Prostate gland (tissue), 2 donors: ENCODE measurements at places on chromosomes 4 and X.

DNA sequence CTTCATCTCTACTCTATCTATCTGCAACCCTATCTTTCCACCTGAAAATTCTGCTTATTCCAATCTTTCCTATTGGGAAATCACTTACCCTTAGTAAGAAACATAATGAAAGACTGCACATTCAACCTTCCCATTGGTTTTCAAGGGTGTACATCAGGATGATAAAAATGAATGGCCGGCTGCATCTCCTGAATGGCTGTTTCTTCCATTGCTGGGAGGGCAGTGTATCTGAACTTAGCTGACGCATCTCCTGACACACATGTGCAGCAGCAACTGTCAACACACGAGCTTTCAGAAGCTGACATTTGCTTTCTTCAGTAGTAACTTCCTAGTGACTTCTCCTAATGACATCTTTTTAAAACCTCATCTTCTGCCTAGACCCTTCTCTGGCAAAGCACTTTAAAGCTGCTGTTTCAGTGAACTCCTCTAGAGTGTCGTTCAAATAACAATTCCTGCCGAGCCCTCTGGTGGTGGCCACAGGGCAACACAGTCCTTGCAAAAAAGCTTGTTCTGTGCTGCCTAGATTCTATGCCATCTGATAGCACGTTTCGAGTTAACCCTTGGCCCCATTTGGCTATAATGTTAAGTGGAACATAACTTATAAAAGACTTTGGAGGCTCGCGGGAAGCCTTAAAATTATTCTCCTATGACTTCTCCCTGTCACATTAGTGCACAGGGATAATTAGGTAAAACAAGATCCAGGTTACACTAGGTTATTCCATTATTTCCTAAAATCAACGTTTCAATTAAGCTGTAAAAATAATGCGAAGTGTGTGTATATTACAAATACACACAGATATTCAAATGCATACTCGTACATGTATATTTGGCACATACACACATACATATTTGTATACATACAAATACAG is 2340.7 kb downstream of the PCDH7 start:
- no peak for DNase-seq

DNA sequence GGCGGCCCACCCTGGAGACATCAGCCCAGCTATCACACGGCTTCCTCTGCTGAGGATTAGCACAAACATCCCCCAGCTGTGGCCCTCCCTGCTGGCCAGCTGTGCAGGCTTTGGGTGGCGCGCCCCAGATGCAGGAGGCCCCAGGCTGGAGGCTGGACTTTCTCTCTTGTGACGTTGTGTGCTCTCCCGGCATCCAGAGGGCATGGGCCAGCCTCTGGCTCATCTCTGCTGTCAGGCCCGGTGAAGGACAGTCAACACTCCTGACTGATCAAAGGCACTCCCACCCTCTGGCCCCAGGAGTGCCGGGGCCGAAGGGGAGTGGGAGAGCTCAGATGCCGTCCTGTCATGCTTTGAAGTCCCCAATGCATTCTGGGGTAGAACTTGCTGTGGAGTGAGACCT is 29.9 kb upstream of the PJA1 start:
- DNase-seq = no peak

- DNase-seq = no peak
Observed at GRCh38 chrX:153853180-153853901, 23.0 kb upstream of the PDZD4 start.

GRCh38 chrX:39616098-39616729 is 481.5 kb downstream of the BCOR start:
- DNase-seq = no peak

GRCh38 chr4:75715105-75715799 is 9.1 kb upstream of the USO1 start:
- no peak for DNase-seq

DNA sequence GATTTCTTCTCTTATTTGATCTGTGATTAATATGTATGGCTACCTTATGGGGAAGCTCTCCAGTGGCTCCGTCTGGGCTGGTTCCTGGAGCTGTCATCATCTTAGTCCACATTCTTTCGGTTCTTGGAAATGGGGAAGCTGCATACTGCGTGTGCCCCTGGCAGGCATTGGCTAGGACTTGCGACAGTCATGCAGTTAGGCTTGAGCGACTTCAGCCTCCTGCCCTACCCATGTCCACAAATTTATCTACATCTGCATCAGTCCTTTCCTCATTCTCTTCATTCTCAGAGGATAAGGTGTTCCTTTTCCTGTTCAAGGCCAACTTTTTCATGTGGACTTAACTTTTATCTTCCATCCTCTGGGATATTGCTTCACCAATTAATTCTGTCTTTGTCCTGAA is 214.2 kb downstream of the RELL1 start:
- DNase-seq = peak; percentile 44

DNA sequence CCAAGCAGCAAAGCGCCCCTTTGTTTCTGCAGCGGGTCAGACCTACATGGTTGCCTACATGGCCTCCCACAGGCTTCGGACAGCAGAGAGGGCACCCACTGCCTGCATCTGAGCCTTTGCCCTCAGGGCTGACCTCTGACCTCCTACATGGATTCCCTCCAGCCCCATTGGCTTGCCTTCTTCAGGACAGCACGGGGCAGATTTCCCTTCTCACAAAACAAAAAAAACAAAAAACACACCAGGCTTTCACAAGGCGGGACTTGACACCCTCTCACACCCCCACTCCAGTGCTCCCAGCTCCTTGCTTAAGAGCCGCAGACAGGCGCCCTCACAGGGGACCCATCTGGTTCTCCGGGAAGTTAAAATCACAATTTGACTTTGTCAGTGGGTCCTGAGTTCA is 32.9 kb downstream of the ZFYVE28 start:
- DNase-seq = no peak

DNA sequence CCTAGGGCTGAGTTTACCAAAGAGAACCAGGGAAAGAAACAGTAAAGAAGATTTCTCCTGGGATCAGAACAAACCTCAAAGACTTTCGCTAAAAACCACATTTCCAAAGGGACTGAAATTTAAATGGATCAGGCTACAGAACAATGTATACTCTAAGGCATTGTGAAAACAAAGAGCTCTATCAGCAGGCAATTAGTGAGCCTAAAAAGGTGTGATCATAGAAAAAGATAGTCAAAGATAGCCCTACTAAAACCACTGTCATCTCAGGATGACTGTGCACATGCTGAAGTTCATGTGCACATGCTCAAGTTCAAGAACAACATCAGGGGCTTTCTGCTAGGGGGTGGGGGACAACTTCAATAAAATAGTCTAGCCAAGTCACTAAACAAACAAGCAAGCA is 12.9 kb upstream of the SMIM10L2A start:
- DNase-seq = no peak

GRCh38 chrX:11321986-11322385 is 28.8 kb downstream of the AMELX start:
- DNase-seq = no peak

DNA sequence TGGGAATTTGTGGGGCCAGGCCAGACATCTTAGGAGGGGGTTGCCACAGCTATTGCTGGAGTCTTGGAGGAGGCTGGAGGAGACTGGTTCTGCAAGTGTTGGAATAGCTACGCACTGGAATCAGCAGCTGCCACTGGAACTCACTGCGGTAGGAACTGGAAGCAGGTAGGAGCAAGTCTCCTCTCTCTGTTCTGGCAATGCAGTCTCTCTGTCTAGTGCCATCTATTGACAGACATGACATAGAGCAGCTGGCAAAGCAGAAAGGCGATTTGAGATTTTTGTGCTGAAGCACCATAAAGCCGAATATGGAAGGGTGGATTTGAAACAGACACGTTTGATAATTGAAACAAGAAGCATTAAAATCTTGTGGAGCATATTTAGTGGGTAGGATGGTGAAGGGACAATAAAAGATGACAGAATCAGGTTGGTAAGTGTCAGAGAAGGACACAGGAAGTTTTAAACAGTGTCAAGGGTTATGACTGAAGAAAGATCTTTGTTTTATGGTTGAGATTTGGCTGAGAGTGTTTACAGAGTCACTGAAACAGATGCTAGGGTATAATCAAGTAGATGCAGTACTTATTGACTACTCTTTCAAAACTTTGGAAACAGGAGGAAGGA is 23.5 kb upstream of the SYNPO2 start:
- DNase-seq = peak; percentile 55

GRCh38 chrX:116267511-116268040 is 97.0 kb downstream of the AGTR2 start:
- DNase-seq = no peak

DNA sequence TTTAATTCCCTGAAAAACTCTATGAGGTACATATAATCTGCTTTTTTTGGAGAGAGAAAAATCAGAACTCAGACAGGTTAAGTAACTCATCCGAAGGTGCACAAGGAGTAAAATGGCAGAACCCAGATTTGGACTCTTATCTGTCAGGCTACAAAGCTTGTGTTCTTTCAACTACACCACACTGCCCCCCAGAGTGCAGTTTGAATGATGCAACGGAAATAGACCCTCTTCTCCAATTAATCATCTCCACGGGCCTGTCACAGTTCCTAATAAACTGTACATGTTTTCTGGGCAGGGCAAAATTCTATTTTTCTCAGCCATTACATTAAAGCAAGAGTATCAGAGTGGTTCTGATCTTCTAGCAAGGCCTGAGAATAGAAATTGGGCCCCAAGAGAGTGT is 35.3 kb upstream of the DCX start:
- DNase-seq = no peak

DNA sequence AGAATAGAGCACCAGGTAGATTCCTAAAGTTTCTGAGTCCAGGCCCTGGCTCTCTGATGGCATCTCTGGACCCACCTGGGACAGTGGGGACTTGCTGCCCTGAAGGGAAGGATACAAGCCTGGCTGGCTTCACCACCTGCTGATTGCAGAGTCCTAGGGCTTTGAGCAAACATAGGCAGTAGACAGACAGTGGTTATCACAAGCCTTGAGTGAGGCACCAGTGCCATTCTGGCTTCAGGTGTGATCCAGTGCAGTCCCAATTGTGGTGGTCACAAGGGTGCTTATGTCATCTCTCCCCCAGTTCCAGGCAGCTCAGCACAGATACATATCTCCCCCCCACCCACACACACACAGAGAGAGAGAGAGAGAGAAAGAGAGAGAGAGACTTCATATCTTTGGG is 6.6 kb upstream of the PRRG3 start:
- DNase-seq = no peak

DNA sequence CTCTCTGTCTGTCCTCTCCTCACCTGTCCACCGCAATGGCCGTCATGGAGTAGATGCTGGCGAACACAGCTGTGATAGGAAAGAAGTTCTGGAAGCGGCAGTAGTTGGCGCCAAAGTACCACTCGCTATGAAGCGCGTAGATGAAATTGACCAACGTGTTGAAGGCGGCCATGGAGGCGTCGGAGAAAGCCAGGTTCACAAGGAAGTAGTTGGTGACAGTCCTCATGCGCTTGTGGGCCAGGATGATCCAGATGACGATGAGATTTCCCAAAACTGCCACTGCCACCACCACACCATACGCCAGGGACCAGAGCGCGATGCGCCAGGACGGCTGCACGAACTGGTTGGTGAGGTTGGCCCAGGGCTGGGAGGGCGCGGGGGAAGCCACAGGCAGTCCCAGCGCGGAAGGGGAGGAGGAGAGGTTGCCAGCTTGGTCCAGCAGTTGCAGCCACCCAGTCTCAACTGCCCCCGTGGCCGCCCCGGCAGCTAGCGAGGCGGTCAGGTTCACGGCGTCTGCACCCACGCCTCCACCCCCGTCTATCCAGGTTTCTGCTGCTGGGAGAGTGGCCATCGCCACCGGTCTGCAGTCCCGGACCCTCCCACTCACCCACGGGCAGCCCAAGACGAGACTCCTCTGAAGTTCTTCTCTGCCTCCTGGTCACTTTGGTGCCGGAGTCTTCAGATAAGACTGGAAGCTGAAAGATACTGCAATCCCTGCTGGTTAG is 518 bp downstream of the TACR3 start:
- no peak for DNase-seq

- no peak for DNase-seq
Observed at GRCh38 chr4:41600243-41600912, 62.4 kb downstream of the LIMCH1 start.

DNA sequence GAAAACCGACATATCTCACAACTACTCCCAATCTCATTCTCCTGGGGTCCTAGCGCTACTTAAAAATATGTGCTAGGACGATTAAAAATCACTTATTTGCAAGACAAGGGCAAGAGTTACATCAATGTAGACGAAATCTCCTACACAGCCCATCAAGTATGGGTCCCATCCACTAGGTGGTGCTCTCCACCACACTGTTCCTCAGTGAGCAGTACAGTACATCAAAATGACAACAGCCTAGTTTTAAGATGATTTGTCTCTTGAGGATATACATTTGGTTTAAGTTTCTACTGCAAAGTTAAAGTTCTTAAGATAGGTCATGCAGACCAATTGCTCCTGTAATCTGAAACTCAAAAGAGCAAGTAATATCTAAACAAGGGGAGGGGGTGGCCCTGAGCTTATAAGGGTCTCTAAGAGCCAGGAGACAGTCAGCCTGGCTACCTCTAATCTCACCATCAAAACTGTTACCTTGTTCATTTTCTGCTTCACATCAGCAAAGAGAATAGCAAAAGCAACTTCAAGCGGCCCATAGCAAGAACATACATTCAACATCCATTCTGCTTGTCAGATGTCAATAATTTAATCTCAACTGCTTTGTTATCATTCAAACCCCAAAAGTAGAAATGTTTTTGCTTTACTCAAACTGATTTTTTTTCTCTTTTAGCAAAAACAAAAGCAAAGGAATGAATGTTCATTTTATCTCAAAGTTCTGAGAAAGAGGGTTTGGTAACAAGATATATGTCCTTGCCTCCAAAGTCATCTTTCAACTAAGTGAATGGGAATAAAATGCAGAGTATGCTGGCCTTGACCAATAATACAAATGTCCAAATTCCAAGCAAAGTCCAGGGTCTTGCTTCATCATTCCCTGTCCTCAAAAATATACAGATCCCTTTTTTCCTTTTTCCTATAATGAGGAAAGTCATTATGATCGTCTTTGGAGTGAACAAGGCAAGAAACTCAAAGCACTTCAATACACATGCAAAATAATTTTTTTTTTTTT is 53.1 kb downstream of the STX18 start:
- DNase-seq = peak; percentile 49

- no peak for DNase-seq
Observed at GRCh38 chr4:117847849-117848248, 186.4 kb upstream of the NDST3 start.

DNA sequence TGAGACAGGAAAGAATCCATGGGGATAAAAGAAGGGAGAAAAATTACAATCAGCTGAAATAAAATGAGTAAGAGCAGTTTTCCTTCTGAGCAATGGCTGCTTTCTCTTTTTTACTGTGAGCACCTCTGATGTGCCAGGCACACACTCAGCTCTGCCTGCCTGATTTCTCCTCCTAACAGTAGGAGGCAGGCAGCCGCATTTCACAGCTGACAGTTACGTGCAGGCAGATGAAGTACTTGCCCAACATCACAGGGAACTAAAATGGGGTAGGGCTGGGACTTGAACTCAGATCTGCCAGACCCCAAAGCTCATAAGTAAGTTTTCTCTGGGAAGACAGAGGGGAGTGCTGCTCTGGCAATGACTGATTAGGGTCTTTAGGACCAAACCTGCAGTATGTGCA is 54.6 kb downstream of the C4orf50 start:
- DNase-seq = no peak
